ENCODE measurements at places on chromosomes 11 and 22.

- no peak for DNase-seq
Observed at GRCh38 chr11:115959081-115959486, 454.9 kb upstream of the CADM1 start.

GRCh38 chr11:119099711-119100110, 1.9 kb downstream of the DPAGT1 start:
- DNase-seq: no peak

DNA sequence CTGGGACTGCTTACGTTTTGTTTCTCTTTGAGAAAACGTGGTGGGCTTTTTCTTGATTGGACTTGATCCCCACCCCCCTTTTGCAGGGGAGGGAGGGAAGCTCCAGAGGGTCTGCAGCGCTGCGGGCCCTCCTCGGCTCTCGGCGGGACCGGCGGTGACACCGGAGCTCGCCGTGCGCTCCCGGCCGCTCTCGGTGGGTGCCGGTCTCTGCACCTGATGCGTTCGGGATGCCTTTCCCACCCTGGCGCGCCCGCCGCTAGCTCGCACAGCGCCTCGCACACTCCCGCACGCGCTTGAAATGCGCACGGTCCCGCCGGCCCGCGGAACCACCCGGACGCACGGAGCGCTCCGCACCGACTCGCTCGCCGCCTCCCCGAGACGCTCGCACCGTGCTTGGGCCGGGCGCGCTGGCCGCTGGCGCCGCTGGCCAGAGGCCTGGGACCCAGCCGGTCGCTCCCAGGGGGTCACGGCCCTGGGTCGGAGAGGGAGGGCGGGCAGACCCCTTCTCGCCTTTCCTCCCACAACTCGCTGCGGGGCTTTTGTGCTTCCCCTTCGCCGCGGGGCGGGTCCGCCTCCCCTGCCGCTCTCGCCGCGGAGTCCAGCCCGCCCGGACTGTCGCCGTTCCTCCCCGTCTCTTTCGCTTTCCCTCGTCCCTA, 1.0 kb downstream of the ZBTB16 start:
- DNase-seq: peak; percentile 42

DNA sequence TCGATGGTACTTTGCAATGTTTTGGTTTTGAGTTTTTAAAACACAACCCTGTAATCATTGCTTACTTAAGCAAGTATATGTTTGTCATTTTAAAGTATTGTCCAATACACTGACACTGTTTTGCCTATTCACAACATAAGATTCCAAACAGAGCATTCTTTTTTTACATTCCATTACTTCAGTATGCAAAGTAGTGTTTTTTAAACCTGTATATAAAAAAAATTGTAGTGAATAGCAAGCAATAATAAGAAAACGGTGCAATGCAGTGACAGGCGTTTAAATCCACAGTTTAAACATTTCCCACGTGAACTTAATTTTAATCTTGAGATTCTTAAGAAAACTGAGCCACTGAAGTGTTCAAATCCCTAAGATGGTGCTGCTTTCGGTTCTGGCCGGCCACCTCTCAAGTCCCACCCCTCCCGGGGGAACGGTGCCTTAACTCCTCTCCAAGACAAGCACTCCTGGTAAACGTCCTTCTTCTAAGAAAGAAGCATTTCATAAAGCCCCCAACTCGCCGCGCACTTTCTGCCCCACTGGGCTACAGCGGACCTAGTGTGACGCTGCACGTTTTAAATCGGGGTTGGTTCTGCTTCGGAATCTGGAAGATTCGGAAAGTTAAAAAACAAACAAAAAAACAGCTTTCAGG, 2.9 kb downstream of the PGR start:
- DNase-seq: peak; percentile 37

DNA sequence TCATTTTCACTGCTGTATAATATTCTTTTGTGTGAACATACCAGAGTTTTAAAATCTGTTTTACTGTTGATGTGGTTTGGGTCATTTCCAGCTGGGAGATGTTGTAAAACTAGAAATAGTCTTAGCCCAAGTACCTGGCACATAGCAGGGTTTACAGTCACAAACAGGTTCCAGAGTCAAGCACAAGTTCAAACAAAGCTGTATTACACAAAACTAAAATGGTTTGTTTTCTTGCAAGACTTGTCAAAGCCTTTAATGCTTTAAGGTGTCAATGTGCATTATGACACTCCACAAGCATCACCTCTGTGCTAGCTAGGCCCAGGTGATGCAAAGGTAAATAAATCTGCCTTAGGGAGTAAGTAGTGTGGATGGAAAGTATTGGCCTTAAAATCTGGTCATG, 379.1 kb downstream of the MN1 start:
- DNase-seq: no peak

- DNase-seq: no peak
Observed at GRCh38 chr11:27296497-27296896, 66.5 kb downstream of the CCDC34 start.

- DNase-seq: peak; percentile 56
Observed at GRCh38 chr11:87722756-87723565, 452.3 kb downstream of the RAB38 start.

DNA sequence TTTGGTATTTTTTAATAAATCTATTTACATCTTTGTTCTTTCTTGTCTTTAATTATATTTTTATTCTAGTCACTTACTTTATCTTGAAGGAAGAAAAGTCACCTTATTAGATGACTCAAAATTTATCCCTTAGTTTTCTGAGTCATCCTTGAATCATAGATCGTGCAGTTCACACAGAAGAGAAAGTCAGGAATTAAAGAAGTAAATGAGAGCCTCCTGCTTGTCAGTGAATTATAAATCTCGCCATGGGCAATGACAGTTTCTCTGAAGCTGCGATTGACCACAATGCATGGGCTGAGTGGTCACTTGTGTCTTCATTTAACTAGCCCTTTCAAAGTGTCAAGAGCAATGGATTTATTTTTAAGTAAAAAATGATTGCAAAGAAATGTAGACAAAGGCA, 91.2 kb downstream of the LUZP2 start:
- no peak for DNase-seq

DNA sequence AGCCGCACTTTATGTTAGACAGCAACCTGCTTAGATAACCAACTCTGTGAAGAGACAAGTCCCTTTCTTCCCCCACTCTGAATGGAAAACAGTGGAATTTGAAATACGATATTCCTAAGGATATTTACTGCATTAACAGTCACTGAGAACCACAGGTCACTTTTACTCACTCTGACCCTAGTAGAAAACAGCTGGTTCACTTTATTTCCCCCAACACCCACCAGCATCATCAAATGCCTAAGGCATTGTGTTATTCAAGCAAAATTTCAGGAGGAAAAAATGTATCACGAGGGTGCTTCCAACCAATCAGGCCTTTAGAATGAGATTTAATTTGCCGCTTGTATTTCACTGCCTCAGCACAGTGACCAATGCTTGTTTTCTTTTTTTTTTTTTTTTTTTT, 1134.1 kb upstream of the CCDC90B start:
- DNase-seq: no peak

GRCh38 chr22:27345691-27346090, 455.9 kb downstream of the MN1 start:
- no peak for DNase-seq

- no peak for DNase-seq
Observed at GRCh38 chr11:83159902-83160865, 3.3 kb downstream of the PCF11 start.

DNA sequence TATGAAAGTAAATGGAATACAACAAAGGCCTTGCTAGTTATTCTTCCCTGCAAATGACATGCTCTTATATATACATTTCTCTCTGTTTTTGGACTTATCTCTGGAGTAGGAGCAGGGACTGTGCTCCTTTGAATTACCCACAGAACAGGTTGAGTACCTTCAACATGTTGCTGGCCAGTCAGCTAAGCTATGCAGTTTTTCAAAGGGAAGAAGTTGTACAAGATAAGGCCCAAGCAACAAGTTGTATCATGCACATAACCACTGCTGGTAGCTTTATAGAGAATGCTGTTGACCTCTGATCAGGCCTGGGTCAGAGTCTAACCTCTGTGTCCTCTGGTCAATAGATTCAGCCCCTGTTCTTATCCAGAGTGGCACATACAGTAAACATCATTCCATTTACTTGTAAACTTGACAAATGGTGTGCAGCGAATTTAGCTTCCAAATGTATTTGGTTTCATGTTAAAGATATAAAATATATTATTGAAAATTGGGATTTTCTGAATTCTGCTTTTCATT, 99.6 kb downstream of the C11orf87 start:
- DNase-seq: no peak

DNA sequence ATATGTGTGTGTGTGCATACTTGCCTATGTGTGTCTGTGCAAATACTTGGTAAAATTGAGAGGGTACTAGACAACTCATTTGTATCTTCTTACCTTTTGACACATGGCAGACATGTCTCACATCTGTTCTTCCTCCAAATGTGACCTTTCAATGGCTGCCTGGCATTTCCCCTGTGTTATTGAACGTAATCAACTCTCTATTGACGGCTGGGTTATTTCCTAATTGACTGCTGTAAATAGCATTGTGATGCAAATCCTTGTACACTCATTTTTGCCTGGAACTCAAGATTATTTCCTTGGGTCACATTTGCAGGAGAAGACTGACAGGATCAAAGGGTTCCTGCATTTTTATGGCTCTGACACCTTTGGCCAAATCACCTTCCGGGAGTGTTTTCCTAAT, 37.4 kb downstream of the KCNQ1 start:
- DNase-seq: no peak

DNA sequence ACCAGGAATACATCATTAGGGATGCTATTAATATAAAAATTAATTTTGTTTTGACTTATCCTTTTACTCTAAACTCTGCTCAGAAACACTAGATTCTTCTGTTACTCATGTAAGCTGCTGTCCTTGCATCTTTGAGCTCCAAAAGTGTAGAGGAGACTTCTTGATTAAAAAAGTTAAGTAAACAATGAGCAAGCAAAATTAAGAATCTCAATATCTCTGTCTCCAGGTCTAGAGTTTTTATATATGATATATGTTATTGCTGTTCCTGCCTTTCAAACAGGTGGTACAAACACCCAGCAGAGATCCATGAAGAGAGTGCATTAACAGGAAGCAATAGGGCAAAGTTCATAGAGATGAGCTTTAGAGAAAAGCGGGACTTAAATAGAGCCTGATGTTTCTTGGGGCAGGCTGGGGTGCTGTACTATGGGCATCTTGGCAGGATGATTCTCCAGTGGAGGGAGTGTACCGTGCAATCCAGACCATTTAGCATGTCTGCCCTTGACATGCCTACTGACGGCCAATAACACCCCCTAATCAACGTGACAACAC, 6.9 kb downstream of the MAPK1 start:
- DNase-seq: no peak
